LNCaP clone FGC (cell line): ENCODE measurements at places on chromosomes 2 and 18.

DNA sequence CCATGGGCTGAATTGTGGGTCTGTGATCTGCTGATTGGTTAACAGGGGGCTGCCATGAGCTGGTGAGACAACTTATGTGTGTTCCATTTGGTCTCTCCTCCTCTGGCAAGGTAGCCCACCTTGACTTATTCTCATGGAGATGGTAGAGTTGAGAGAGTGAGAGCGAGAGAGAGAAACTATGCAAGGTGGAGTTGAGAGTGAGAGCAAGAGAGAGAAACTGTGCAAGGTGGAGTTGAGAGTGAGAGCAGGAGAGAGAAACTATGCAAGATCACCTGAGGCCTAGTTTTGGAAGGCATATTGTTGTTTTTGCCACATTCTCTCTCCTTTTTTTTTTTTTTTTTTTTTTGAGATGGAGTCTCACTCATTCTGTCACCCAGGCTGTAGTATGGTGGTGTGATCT is 155.7 kb downstream of the UBR3 start:
- DNase-seq, result no peak

DNA sequence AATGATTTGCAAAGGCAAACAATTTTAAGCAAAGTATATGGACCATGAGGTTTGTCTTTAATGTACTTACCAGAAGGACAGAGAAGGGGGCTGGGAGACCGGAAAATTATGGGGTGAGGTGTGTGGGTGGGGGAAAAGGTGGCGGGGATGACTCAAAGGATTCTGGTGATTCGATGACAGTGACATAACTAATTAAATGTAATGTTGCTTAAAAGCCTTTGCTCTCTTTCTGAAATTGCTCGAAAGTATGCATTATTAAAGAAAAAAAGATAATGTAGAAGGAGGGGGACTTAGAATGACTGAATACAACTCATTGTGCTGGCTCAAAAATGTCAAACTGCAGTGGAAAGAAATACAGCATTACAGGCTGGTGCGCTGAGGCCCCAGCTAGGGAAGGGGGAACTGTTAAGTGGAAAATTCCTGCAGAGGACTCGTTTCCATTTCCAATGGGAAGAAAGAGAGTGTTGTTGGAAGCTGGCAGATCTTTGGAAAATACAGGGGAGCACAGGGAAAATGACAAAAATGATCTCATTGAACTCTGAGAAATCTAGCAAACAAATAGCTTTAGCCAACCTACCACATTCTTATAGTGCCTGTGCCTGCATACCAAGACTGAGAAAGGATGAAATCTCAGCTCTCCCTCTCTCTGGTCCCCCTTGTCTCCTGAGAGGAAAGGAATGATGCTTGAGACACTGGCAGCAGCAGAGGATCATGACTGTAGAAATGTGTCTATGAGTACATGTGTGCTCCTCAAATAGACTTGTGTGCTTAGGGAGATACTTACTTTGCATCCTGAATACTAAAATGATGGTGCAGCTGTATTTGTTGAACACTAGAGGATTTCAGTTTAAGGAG is 632.4 kb downstream of the NYAP2 start:
- no peak for DNase-seq

GRCh38 chr2:232525791-232526371 is at the start of gene CHRND:
TSS of gene CHRND (plus strand) at chr2:232526160. CDS start at chr2:232526216, 56 bp downstream.
- no peak for DNase-seq

- no peak for DNase-seq
Measured at GRCh38 chr2:317501-318424, 29.9 kb upstream of the ALKAL2 start.

DNA sequence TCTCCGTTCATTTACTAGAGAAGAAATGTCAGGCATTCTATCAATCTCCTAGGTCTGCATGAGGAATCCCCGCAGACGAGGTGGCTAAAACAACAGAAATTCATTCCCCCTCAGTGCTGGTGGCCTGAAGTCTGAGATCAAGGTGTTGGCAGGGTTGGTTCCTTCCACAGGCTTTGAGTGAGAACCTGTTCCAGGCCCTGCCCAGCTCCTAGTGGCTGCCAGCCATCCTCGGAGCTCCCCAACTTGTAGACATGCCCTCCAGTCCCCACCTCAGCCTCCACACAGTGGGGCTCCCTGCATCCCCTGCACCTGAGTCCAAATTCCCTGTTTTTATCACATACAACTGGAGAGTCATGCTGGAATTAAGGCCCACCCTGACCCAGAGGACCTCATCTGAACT is 145.3 kb upstream of the ALKAL2 start:
- DNase-seq, result no peak

DNA sequence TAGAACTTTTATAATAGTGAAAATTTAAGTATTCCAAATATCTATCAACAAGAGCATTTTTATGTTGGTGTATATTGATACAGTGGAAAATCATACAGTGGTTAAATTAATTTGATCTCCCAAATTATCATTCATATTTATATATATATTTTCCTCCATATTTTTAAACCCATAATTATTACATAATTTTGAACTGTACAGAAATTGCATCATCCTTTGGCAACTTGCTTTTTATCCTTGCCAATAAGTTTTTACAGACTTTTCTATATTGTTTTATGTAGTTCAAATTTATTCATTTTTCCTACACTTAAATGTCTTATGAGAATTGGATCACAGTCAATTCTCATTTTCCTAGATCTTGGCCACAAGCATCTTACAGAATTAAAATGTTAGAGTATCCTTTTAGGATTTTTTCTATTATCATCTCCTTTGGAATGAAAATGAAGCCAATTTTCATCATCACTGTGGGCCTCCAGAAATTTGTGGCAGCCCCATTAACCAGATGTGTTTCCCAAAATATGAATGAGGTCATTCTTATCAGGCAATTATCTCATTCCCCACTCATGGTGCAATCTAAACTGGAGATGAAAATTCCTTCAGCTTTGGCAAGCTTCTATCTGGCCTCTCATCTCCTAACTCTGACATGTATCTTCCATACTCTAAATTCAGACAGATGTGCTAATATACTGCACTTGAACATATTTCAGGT is 94.2 kb upstream of the DLGAP1 start:
- DNase-seq, result no peak

DNA sequence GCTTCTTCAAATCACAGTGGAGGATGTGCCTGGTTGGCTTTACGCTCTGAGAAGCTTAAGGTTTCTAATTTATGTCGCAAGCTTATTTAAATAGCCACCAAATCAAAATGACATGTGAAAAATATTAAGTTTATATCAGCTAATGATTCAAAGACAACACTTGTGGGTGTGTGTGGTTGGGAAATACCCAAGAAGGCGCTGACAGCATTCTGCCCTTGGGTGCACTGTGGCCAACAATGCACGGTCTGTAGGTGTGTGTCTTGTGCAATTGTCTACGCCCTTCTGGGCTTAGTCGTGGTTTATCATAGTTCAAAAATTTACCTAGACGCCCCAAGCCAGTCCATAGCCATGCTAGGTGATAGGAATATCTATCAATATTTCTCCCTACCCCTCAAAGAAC is 60.9 kb downstream of the KCTD1 start:
- no peak for DNase-seq

DNA sequence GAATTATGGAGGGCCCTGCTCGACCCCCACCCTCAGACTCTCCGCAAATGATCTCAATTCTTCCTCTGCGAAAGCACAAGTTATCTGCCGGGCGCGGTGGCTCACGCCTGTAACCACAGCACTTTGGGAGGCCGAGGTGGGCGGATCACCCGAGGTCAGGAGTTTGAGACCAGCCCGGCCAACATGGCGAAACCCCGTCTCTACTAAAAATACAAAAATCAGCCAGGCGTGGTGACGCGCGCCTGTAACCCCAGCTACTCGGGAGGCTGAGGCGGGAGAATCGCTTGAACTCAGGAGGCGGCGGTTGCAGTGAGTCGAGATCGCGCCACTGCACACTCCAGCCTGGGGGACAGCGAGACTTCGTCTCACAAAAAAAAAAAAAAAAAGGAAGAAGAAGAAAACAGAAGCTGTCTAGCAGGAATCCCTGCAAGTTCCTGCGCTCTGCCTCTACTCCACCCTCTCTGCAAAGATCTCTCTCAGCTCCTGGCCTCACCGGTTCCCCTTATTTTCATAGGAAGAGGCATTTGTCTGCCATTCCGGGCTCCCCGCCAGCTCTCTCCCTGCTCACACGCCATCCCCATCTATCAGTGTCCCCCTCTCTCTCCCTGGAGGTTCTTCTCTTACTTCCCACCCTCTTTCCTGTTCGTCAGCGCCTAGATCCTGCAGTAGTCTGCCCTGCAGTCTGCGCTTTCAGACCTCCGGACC is 13.5 kb upstream of the COLEC12 start:
- no peak for DNase-seq

GRCh38 chr2:32222966-32223365 is 41.7 kb downstream of the NLRC4 start:
- DNase-seq, result no peak

GRCh38 chr2:47344890-47345589 is 57.9 kb upstream of the MSH2 start:
- peak; percentile 74 for DNase-seq

DNA sequence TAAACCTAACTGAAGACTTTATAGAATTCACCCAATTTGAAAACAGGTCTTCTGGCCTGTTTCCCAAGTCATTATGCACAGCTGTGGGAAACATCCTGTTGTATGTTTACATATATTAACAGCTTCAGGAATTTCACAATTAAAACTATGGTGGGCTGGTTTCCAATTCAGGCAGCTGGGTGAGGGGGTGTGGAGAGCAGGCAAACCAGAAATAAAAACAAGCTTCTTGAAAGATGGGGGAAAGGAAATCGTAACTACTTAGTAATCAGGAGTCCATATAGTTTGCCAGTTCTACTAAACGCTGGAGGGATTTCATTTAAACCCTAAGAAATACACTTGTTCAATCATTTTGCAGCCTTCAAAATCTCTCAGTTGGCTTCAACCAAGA is 22.8 kb downstream of the ATP8B1 start:
- peak; percentile 44 for DNase-seq

DNA sequence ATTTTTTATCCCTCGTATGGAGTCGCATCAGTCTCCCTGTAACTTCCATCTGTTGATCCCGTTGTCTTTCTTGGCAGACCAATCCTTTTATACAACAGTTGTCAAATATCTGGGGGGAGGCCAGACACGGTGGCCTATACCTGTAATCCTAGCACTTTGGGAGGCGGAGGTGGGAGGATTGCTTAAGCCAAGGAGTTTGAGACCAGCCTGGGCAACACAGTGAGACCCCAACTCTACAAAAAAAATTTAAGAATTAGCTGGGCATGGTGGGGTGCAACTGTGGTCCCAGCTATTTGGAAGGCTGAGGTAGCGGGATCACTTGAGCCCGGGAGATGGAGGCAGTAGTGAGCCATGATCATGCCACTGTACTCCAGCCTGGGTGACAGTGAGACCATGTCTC is 2.0 kb downstream of the XRCC5 start:
- no peak for DNase-seq

GRCh38 chr2:149246186-149246585 is 84.2 kb upstream of the LYPD6 start:
- DNase-seq, result no peak

DNA sequence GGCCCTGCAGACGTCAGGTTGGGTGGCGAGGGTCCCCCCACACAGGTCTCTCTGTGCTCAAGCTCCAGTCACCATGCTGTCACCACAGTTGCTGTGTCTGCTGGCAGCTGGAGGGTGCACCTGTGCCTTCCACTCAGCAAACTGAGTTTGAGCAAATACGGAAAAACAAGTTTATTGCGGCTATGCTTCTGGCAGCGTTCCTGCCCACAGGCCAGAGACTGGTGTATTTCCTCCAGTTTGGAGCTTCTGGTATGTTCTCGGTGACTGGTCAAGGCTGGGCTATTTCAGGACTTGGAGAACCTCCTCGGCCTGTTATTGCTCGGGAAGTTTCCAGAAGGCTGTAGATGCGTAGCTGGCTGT is 132.6 kb downstream of the SEPTIN10 start:
- peak; percentile 95 for DNase-seq

GRCh38 chr2:49379406-49379805 is 225.1 kb upstream of the FSHR start:
- DNase-seq, result no peak

DNA sequence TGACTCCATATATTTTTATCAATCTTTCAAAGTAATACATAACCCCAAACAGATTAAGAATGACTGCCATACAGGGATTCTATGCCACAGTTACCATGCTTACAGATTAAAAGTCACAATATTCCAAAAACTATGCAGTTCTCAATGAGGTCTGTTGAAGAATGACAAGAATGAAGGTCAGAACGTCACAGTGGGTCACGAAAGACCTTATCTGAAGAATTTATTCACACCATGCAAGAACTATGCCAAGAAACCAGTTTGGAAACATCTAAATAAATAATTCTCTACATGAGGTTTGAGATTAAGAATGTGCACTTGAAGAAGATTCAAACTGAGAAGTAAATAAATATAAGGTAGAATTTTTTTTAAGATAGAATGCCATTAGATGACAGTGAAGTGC is 253.3 kb downstream of the EXOC6B start:
- no peak for DNase-seq
